ENCODE measurements at places on chromosomes 2 and 18.

- DNase-seq = no peak
Measured at GRCh38 chr18:78123144-78123909, 856.3 kb upstream of the SALL3 start.

GRCh38 chr18:76376668-76377358 lies 118.2 kb downstream of the ZNF516 start:
- DNase-seq = no peak

DNA sequence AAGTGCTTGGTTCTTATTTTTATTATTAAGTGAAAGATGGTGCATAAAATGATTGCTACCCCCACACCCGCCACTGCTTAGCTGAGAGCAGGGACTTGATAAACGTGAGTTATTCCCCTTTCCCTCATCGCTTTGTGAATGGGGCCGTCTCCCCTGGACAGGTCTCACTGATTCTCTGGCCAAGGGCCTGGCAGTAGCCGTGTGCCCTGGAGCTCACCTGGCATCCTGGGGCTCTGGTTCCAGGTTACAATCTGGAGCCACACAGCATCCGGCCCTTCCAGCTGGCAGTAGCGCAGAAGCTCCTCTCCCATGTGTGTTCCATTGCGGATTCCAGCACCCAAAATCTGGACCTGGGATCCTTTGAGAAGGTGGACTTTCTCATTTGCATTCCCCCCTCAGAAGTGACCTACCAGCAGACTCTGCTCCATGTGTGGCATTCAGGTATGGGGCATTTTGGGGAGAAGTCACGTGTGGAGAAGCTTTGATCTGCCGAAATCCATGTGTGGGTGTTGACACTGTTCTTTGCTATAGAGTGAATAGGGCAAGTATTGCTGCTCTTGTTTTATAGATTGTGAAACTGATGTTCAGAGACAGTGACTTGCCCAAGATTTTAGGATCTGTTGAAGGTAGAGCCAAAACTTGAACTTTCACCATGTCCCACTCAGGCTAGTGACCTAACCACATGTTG lies 63.8 kb downstream of the GREB1 start:
- DNase-seq = no peak

DNA sequence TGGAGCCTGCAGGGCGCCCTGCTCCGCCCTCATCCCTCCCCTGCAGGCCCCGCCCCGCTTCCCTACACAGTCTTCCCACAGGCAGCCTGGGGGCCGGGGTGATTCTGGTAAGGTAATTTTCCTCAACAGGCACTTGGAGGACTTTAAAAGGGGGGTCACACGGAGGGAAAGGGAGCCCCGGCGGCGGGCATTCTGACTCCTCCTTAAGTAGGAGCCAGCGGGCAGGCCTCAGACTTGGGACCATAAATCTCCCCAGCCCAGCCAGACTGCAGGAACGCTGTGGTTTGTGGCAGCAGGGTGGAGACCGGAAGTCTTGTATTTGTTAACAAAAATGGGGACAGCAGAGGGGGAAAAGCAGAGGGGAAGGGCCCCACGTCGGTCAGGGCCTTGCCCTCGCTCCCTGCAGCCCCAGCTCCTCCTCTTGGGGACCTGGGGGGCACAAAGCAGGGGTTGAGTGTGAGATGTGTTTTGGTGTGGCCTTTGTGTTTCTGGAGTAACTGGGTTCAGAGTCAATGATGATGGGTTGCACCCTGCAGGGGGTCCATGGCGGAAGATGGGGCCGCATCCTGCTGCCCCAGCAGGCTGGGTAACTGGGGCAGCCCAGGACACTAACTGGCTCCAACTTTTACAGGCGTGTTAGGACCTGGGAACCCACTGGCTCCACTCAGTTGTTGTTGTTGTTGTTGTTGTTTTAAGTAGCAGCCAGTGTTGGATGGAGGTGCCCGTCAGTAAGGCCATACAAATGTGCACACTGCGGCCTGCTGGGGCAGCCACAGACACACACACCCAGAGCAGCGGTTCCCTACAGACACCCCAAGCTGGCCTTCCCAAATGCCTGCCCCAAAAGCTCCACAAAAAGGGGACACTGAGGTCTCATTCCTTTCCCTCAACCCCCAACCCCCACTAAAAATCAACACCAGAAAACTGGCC lies 27.7 kb downstream of the SMAD7 start:
- peak; percentile 95 for DNase-seq

- DNase-seq = no peak
Measured at GRCh38 chr2:176205126-176205525, 16.7 kb downstream of the HOXD1 start.

DNA sequence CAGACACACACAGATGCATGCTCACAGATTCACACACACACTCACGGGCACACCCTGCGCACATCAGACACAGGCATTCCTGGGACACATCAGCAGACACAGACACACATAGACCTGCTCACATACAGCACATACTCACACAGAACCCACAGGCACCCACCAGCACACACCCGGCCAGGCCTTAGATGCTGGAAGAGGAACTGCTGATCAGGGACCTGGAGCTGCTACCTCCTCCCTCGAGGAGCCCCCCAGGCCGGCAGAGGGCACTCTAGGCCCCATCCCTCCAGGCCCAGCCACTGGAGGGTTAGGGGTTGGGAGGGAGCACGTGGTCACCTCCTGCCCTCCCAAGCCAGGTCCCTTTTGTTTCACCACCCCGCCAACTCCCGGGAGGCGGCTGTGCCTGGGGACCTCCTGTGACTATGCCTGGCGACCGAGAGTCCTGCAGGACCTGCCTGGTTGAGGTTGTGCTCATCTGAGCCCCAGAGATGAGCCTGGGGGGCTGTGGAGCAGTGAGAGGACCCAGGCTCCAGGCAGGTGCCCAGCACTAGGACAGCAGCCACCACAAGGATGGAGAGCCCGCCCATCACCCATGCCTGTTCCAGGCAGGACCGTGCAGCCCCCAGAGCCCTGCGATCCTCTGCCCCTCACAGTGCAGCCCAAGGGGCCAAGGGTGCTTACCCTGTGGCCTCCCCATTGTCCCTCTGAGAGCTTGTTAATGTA lies 21.0 kb upstream of the PTMA start:
- DNase-seq = peak; percentile 38

DNA sequence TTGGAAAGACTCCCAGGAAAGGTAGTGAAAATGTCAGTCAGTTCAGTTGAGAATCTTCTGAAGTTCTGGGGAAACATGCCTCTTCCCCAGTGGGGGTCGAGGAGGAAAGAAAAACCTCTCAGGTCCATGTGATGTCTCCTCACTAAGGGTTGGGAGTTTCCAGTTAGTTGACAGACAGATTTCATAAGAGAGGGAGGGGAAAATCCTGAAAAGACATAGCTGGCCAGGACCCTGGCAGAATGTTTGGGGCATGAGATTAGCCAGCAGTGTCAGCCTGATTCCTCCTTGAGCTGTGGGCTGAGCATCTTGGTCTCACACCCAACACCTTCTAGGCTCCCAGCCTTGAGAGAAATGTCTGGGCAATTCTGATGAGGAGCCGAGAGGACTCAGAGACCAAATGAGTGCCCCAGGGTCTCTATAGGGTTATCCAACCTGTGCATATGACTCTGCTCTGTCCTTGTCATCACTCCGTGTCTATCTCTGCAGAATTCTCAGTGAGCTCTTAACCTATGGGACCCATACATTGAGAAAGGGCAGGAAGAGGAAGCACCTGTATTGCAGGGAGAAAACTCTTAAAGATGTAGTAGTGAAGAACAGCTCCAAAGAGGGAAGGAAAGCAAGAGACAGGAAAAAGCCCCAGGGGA lies 13.9 kb downstream of the BMP10 start:
- no peak for DNase-seq

DNA sequence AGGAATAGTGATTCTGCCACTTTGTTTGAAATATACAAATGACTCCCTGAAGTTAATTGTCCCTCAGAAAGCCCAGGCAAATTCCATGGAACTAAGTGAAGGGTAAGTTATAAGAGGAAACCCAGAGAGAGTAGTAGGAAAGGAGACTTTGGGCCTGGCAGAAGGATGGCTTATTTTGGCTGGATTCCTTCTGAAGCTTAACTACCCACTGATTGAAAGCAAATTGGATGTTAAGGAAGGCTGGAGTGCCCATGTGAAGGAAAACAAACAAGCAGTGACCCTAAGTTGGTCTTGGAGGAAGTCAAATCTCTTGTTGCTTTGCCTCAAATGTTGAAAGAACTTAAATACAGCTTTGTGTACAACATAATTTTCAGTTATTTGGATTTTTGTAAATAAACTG lies 1106.4 kb upstream of the ZEB2 start:
- DNase-seq = no peak

DNA sequence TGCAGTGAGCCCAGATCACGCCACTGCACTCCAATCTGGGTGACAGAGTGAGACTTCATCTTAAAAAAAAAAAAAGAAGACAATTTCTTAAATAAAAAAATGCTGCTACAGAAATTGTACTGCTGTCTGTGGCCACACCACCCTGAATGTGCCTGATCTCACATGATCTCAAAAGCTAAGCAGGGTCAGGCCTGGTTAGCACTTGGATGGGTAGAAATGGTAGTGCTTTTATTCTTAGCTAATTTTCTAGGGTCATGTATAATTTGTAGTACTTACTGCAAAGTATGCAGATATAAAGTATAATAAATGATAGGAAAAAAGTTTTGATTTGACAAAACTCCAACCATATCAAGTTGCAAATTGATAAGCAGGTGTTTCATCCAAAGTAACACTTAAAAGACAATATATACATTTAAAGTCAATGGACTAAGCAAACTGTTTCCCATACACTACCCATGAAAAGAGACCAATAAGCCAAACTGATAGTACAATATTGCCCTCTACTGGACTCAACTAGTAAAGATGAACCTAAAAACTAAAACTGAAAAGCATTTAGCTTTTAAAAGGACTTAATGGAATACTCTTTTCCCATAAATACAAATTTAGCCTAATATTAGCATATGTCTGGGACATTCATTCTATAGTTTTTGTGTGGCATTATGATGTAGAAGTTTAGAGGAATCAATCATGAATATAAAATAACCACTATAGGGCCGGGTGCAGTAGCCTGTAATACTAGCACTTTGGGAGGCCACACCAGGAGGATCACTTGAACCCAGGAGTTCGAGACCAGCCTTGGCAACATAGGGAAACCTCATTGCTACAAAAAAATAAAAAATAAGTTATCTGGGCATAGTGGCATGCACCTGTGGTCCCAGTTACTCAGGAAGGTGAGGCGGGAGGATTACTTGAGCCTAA lies 18.6 kb upstream of the PEX13 start:
- peak; percentile 55 for DNase-seq

- DNase-seq = no peak
Measured at GRCh38 chr2:46010223-46010924, 286.8 kb upstream of the EPAS1 start.

- DNase-seq = peak; percentile 2
Measured at GRCh38 chr2:71223767-71224333, 3.1 kb downstream of the PAIP2B start.

DNA sequence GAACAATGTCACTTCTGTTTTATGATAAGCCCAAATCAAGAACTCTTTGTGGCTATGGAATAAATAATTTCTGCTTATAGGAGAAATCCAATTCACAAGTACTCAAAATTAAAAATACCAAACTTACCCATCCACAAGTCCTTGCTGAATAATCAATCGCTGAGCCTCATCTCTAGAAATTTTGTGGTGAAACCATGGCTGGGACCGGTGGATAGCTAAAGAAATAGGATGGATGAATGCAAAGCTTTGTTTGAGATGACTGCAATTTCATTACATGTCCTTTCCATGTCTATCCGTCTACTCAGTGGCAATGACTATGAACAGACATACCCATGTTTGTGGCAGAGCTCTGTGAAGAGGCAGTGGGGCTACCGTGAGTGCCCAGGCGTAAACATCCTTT lies 124.4 kb downstream of the GRB14 start:
- no peak for DNase-seq

DNA sequence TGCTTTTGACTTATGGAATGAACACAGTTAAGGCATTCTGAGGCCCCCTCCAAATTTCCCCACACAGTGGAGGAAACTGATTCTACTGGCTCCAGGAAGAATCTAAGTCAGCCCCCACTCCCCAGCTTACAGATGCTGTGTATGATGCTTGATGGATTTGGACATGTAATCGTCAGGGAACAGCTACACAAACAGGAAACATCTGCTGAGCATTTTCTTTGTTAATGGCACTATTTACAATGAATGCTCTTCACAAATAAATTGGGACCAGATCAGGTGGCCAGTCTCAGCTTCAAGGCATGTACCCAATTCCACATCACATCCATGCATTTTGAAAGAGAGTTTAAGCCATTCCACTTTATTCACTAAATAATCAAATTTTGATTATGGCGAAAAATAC lies 562.3 kb downstream of the SOX11 start:
- DNase-seq = no peak

GRCh38 chr2:62941413-62941812 lies 109.2 kb upstream of the OTX1 start:
- DNase-seq = no peak

GRCh38 chr18:73318739-73319479 lies 451.1 kb upstream of the NETO1 start:
- DNase-seq = no peak

DNA sequence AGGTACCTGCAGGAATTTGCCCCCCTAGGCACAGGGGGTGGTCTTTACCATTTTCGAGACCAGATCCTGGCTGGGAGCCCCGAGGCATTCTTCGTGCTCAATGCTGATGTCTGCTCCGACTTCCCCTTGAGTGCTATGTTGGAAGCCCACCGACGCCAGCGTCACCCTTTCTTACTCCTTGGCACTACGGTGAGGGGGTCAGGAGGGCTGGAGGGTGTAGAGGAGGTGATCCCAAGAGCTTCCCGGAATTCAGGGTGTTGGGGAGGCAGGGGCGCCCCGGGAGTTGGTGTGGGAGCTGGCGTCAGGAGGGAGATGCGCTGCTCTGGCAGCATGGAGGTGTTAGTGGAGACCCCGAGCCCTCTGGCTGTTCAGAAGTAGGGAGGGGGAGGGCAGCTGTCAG lies 3.2 kb downstream of the GMPPA start:
- no peak for DNase-seq

GRCh38 chr18:78580835-78581339 lies 398.7 kb upstream of the SALL3 start:
- DNase-seq = no peak

- peak; percentile 61 for DNase-seq
Measured at GRCh38 chr18:111306-112014, 46.9 kb upstream of the USP14 start.

GRCh38 chr2:25711675-25712354 lies 38.4 kb upstream of the DTNB start:
- DNase-seq = no peak

DNA sequence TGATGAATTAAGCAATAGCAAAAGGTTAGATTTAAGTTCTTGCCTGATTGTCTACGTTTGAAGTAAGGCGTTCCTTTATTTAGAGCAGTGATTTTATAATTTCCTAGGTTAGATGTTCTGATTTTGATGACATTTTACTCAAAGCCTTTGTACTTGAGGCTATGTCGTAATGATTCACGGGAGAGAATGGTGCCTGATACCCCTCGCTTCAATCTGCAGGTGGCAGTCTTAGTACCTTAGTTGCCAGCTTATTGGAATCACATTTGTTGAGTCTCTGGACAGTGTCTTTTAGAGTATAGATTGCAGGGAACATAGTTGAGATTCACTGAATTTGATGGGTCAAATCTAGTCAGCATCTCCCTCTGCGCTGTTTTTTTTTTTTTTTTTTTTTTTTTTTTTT lies 89.5 kb downstream of the BIRC6 start:
- DNase-seq = no peak

Data from fibroblast of upper back skin (primary cell).